ENCODE measurements at places on chromosomes 11 and 22.

DNA sequence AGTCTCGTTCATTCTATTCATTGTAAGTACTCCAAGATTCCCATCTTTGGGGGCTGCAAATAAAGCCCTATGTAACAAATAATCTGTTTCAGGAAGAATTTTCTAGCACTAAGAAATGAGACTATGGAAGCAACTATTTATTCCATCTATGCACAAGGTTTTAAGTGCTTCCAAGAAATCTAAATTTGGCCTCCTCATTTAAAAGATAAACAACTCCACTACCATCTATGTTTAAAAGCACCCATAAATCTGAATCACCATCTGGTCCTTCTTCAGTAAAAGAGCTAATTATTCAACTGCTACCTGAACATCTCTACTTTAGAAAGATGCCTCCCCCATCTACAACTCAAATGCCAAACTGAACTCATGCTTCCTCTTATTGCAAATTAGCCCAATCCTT, 547.3 kb upstream of the LRRC4C start:
- DNase-seq, result no peak

- no peak for DNase-seq
These were observed 3.3 kb downstream of the P2RX6 start for GRCh38 chr22:21018314-21018713.

- DNase-seq, result no peak
These were observed 2.7 kb downstream of the ZNF74 start for GRCh38 chr22:20396639-20397038.

DNA sequence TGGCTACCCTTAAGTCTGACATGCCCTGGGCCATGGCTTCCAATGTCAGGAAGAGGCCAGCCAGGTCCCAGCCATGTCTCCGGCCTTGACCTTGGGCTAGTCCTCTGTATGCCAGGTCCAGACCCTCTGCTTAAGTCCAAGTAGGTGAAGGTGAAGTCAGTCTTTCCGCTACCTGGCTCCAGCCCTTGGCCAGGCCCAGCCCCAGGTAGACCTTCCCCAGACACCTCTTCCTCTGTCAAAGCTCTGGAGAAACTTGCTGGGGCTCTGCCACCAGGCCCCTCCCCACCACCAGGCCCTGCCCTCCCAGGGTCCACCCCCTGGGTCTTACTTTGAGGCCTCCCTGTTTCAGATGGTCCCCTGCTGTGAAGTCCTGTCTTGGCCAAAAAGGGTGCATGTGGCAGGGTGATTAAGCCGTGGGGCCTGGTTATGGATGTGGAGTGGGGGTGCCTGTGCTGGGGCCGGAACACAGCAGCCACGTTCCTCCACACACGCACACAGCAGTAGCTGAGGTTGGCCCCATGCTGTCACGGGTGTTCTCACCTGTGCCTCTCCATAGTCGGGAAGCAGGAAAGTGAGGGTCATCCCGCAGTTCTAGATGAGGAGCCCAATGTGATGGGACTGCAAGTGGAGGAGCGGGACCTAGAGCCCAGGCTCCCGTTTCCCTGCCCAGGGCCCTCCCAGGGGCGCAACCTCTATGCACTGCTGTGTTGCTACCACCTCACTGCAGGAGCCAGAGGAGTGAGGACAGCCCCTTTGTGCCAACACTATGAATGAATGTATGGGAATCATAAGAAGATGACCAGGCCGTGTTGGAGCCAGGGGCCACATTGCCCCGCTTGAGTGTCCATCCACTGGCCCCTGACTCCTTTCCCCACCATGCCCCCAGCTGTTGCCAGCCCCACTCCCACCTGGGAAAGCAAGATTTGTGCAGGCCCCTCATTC, 72.2 kb downstream of the LINC01488 start:
- no peak for DNase-seq

DNA sequence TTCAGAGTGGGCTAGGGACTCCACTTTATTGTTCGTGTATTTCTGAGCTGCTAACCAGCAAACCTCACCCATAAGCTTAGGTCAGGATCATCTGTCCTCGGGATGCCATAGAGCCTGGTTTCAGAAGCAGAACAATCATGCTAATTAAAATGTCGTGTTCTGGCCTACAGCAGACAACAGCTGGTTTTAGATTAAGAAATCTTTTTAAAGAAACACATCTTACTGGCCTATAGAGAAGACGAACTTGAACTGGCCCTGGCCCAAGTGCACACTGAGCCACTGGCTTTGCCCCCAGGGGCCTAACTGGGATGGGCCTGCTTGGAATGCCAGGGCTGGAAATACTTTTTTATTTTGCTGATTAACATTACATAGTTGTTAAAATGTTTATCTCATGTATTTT, 63.2 kb downstream of the ALX4 start:
- no peak for DNase-seq

DNA sequence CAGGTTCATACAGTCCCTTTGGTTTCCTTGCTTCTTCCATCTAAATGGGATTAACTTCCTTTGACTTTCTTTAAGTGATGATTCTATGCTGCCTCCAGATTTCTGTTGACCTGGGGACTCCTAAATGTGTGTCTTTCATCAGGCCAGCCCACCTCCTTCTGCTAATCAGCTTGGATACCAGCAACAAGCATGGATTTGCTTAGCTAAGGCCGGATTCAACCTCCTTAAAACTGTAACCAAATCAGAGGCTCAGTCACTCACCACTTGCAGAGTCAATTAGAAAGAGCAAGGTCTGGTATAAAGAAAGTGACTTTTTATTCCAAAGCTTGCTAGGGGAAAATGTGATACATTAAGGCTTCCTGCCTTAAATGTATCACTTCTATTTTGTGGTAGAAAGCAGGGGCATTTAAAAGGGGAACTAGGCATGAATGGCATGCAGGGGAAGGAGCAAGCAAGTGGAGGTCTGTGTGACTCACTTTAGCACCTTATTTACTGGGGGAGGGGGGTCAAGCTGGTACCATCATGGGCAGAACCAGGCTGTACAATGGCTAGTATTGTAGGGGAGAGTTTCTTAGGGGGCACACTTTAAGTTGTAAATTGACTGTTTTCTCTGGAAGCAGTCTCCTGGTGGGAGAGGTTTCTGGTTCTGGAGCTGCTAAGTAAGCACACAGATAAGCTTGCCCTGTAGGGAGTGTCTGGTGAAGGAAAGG, 239.0 kb upstream of the PDGFD start:
- no peak for DNase-seq

GRCh38 chr11:21949763-21950413, 243.0 kb upstream of the ANO5 start:
- DNase-seq, result no peak

DNA sequence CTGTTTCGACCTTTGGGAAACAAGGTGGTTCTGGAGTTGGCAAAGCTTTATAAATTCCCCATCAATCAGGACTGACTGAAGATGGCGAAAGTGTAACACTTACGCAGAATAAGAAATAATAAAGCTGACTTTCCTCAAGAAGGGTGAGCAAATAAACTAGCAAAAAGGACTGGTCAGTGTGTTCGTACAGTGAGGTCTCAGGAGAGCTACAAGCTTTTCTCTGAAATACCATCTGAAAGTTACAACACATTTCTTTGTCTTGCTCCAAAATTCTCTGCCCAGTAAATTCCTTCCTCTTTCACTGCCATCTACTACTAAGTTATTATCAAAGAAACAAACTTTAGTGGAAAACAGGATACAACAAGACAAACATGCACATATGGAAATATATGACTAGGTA, 13.4 kb downstream of the PITPNB start:
- no peak for DNase-seq

- no peak for DNase-seq
These were observed 1.8 kb upstream of the FLI1 start for GRCh38 chr11:128691802-128692752.

- no peak for DNase-seq
These were observed 18.5 kb upstream of the B4GALNT4 start for GRCh38 chr11:350723-351255.

- no peak for DNase-seq
These were observed 73.5 kb downstream of the ZBTB16 start for GRCh38 chr11:114132944-114133394.

DNA sequence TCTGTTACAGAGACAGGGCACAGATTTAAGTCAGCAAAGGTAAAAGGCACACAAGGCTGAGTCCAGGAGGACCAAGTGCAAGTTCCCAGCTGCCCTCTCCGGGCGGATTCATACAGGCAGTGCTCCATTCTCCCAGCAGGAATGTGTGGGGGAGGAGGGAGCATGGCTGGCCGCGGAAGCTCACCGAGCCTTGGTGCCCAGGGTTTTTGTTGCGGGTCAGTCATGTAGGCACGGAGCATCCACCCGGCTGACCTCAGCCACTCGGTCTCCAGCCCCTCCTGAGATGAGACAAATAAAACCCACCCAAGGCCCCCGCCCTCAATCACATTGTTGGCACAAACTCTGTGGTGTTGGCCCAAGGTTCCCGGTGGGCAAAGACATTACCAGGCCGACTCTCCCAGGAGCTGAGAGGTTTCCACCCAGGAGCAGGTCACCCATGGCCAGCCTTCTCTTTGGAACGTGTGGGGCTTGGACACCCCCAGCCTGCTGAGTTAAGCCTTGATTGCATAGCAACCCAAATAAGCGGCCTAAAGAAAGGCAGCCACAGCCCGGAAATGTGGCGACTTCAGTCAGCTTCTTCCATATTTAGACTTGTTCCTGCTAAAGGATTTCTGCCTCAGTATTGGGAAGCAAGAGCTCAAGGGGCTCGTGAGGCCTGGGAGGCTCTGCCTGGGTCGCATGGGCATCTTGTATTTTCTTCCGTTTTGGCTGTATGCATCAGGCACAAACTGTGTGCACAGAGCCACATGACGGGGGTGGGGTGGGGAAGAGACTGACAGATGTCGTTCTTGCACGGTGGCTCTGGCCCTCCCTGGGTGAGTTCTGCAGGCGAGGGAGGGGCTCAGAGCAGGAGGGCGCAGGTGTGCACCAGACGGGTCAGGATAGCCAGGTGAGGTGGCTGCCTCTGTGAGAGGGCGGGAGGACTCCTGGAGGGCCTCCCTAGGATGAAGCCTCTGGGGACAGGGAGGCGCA, 63.0 kb downstream of the ARHGAP8 start:
- no peak for DNase-seq

DNA sequence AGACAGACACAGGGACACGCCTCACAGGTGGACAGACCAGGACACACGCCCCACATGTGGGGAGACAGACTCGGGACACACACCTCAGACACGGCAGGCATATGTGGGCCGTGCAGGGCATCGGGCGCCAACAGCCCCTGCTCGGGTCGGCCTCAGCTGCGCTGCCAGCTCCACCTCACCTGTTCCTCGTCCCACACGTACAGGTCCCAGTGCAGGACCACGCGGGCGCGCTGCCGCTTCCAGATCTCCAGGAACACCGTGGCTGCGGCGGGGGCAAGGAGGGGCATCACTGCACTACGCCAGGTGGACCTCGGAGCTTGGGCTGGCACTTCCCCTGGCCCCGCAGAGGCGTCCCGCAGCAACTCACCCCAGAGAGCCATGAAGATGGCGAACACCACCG, 12.4 kb downstream of the ANO9 start:
- DNase-seq, result no peak

DNA sequence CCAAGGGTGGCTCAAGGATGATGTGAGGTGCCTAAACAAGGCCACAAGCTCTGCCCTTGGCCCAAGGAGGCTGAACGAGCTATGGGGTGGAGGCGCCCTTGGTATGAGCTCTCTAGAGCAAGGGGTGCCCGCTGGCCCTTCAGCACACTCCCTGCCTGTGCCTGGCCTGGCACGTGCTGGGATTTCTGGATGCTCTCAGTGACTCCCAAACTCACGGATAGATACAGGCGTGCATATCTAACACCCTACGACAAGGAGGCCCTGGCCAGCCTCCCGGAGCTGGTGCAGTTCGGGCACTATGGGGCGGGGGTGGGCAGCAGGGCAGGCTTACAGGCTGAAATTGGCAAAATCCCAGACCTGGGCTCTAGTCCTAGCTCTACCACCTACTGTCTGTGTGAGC, 30.6 kb downstream of the SCUBE1 start:
- no peak for DNase-seq

- DNase-seq, result no peak
These were observed 32.5 kb downstream of the GLB1L2 start for GRCh38 chr11:134364261-134364660.

- DNase-seq, result no peak
These were observed 333.9 kb downstream of the OPCML start for GRCh38 chr11:133198438-133198837.

- no peak for DNase-seq
These were observed 28.0 kb upstream of the IL17RA start for GRCh38 chr22:17056807-17057206.

- DNase-seq, result no peak
These were observed 94.5 kb upstream of the BLID start for GRCh38 chr11:122210367-122210997.

DNA sequence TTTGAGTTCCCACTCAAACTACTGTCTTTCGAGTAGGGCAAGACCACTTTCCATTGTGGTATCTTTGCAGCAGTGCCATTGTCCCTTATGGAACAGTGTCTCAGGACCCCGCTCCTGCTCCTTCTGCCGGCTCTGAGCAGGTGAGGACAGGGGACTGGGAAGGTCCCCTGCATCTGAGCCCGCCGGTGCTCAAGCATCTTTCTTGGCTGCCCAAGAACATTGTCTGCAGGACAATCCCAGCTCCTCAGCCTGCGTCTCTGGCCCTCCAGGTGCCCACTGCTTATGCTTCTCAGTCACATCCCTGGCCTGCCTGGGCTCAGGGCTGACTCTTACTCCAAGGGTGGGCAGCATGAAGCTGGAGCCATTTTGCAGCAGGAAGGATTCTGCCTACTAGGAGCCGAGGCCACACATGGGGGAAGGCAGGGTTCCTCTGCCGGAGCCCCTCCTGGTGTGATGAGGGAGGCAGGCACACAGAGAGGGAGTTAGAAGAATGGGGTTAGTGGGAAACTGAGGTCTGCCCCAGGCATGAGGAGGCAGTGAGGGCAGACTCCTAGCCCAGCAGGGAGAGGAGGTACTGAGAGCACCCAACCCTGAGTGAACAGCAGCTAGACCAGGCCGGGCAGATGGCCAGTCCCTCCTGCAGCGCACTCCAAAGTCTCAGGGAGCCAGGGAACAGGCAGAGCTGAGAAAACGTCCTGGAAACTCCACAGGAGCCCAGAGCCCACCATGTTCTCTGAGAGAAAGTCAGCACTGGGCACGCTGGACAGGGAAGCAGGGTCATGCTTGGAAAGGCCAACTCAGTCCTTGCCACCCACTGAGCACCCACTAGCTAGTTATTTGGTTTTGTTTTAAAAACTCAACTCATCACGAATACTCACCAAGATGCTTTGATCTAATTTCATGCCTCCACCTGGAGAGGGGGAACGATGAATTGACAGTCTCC, 7.5 kb upstream of the PPARA start:
- no peak for DNase-seq

GRCh38 chr22:37137131-37137530, 12.6 kb downstream of the IL2RB start:
- no peak for DNase-seq

GRCh38 chr22:32650553-32651345, 150.8 kb upstream of the TIMP3 start:
- DNase-seq, result no peak

GRCh38 chr11:66684635-66685034, 6.9 kb upstream of the RBM4B start:
- no peak for DNase-seq
